Mesenteric fat pad (tissue), 1 donor: ENCODE measurements at places on chromosomes 1 and 21.
A peak's percentile ranks its signal among the peaks of the same experiment; 100 is the strongest.

DNA sequence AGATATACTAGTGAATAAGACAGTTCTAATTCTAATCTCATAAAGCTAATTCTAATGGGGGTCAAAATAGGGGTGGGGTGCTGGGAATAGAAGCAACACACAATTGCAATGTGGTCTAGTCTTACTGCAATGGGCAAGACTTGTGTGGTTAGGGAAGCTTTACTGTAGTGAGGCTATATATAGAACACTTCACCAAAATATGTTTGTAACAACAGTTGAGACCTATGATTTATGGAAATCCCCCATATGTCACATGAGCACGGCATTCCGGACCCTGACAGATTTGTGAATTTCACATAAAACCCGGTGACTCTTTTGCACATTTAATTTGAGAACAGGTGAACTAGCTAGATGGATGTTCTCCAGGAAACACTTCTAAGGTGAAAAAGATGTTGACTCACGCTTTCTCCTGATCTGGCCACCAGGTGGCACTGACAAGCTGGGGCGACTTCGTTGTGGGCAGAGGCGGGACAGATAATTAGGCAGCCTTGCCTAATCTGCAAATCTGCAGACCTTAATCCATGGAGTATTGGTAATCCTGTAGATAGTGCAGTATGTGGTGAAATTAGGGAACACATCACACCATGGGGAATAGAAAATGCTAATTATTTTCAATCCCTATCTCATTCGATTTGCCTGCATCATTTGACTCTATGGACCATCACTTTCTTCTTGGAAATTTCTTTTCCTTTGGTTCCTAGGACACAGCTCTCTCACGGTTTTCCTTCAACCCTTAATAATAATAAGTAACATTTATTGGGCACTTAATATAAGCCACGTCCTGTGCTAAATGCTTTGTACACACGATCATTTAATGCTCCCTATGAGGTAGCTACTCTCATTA lies 37.7 kb downstream of the KIAA0040 start:
- DNase-seq = no peak

- DNase-seq = no peak
Observed at GRCh38 chr1:166221316-166221715, 54.5 kb upstream of the FAM78B start.

DNA sequence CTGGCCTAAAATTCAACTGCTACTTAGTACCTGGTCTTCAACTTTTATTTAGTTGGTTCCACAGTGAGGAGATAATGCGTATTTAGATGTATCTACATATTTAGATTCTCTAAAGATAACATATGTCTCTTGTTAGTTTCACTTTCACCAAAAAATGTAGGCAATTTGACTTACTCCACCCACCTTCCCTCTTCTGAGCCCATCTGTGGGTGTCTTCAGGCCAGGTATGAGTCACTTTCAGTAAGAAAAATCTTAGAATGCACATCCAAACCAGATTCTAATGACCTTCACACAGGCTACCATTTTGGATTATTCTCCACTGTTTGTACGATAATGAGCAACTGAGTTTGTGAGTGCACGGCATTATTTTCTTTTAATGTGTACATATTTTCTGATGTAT lies 501.7 kb downstream of the NEGR1 start:
- no peak for DNase-seq

DNA sequence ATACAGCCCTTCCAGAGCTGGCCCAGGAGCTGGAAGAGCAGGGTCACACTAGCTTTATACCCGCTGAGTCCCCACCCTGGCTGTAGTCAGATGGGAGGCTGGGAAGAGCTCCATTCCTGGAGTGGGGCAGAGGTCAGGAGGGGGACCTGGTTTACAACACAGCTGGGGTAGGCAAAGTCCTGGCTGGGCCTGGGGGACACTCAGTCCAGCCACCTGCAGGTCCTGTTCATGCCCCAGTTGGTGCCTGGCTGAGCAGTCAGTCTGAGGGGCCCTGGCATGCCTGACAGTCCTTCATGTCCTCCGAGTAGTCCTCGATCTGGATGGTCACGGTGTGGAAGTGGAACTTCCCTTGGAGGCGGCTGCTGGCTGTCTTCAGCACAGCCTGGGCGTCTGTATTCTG lies 7.0 kb downstream of the SLC30A2 start:
- no peak for DNase-seq

DNA sequence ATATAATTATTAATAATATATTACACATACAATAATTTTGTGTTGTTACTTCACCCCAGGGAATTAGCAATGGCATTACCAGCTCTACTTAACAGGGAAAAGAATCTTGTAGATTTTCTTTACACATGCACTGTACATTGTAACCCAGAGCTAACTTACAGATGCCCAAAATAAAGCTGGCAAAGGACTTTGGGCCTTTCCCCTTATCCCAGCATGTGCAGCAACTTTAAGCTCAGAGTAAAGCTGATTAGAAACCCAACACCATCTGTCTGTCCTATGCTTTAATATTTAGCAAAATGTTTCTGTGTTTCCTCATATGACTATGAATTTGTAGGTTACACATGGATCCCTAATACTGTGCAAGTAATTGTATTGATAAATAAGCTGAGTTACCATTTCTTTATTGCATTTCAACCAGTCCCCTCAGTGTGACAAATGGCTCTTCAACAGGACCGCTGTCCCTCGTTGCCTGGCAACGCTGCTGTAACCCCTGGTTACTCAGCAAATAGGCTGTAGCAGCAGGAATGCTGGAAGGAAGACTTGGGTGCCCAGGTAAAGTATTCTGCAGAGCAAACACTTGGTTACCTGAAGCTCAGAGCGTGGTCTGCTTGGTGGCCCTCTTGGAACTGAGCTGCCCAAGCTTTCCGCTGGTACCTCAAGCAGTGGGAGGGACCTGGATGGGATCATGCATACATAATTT lies at the start of gene USH2A:
Gene USH2A, minus strand, starts transcription at position 628 of the 700 bp plus-strand sequence. CDS start 1,112 bp downstream, outside the sequence.
- no peak for DNase-seq

GRCh38 chr1:31364561-31365250 lies 8.2 kb downstream of the FABP3 start:
- no peak for DNase-seq

- DNase-seq = no peak
Observed at GRCh38 chr1:113205980-113206766, 133.2 kb downstream of the LRIG2 start.

DNA sequence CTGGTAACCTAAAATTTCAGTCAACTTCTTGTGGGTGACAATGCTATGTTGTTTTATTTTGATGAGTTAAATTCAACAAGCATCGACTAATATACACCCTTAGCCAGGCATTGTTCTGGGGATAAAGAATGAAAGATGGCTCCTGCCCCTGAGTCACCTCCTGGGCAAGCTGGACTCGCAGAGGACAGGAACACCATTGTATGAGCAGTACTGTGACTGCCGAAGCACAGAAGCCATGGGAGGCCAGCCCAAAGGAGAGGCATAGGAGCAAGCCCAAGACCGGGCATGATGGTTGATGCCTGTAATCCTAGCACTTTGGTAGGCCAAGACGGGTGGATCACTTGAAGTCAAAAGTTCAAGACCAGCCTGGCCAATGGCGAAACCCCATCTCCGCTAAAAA lies 555.2 kb downstream of the OMA1 start:
- DNase-seq = no peak

GRCh38 chr1:93692983-93693591 lies 11.4 kb upstream of the BCAR3 start:
- no peak for DNase-seq

DNA sequence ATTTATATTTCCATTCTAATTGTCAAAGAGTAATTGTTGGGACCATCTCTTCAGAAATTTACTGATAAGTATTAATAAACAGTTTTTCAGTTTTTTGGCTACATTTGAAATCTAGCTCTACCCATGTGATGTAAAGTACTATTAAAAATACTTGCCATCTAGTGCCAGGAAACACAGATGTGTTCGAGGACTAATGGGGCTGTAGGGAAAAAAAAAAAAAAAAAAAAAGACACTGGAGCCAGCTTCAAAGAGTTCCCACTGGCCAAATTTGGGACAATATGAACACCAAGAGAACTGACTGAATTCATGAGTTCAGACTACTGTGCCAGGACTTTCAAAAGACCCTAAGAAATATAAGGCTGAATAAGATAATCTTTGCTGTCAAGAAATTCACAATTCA lies 65.2 kb upstream of the GFI1 start:
- DNase-seq = no peak

GRCh38 chr1:48019714-48020315 lies 22.6 kb upstream of the TRABD2B start:
- DNase-seq = peak; percentile 87

GRCh38 chr1:116258668-116259419 lies 114.2 kb upstream of the ATP1A1 start:
- no peak for DNase-seq

DNA sequence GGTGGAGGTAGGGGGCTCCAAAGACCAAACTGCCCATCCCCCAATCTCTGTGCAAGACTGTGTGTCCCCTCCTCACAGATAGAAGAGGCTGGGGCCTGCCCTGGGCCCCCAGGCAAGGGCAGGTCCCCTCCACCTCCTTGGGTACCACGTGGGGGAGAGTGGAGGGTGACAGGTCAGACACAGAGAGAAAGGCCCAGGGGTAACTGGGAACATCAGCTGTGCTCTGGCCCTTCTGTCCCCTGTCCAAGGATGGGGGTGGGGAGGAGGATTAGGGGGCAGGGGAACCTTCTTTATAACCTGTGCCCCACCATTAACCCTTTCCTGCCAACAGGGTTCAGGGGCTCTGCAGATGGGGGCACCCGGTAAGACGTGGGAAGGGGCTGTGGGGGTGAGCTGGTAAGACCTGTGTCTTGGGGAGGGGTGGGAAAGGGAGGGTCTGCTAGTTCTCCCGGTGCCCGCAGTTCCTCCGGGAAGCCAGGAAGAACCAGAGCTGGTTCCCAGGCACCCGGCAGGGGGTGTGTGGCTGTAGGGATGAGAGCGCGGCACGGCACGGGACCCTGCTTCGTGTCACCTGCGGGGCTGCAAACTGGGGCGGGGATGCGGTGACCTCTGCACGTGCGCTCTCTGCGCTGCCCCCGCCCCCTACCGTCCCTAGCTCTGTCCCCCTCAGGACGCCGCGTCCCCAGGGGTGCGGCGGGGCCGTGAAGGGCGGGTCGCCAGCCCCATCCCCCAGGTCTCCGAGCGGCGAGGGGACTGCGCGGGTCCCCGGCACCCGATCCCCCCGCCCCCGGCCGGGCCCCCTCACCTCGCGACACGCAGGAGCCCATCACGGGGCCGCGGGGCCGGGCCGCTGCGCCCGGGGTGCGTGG lies 601 bp downstream of the FAM131C start:
- DNase-seq = no peak

- DNase-seq = no peak
Observed at GRCh38 chr21:46125846-46126301, 28.0 kb downstream of the COL6A2 start.

DNA sequence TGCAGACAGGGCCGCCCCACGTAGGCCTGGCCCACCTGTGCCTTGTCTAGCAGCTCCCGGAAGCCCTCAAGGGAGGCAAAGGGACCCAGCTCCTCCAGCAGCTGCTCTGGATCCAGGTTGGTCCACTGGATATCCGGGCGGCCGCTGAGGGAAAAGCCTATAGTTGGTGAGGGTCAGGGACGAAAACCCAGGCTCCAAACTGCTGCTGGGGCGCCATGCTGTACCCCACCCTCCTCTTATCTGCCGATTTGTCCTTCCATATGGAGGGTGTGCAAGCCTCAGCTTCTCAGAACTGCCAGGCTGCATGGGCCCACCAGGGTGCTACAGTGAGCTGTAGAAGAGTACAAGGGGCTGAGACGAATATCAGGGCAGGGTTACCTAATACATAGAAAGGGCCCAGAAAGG lies 12.2 kb downstream of the PTCH2 start:
- DNase-seq = no peak
